Stimulated activated CD8-positive, alpha-beta memory T cell treated with anti-CD3 and anti-CD28 coated beads, Interleukin-2, amount 100 ng/mL, for 1 hour (primary cell): ENCODE measurements at places on chromosomes 11 and 22.

- DNase-seq, result no peak
These were observed 217.9 kb downstream of the DSCAML1 start for GRCh38 chr11:117579161-117579560.

- DNase-seq, result no peak
These were observed 86.4 kb downstream of the CDKN1C start for GRCh38 chr11:2798951-2799761.

- DNase-seq, result no peak
These were observed 90.3 kb downstream of the BLID start for GRCh38 chr11:122025757-122026156.

GRCh38 chr11:19474211-19474610, 233.5 kb upstream of the E2F8 start:
- DNase-seq, result no peak

DNA sequence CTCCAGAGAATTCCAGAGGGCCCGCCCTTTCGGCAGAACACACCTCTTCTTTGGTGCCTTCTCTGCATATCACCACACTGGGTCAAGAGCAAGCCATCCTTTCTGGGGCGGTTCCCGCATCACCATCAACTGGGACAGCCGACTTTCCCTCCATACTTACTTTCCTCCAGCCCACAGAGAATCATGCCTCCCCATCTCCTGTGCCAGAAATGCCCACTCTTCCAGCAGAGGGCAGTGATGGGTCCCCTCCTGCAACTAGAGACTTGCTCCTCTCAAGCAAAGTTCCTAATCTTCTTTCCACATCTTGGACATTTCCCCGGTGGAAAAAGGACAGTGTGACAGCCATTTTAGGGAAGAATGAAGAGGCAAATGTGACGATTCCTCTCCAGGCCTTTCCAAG, 157.7 kb downstream of the C11orf91 start:
- DNase-seq, result no peak

DNA sequence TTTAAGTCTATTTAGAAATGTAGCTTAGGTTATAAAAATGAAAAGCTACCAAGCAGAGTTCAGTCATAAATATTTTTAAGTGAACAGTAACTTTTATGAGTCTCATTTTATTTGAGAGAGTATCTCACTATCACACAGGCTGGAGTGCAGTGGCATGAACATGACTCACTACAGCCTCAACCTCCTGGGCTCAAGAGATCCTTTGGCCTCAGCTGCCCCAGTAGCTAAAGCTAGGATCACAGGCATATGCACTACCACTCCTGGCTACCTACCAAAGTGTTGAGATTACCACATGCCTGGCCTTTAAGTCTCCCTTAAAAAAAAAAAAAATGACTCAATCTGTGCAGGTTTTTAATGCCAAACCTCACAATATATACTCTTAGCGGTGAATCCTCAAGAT, 34.7 kb upstream of the CLNS1A start:
- DNase-seq, result no peak

- DNase-seq, result no peak
These were observed 436.9 kb downstream of the GUCY1A2 start for GRCh38 chr11:106581399-106581798.

DNA sequence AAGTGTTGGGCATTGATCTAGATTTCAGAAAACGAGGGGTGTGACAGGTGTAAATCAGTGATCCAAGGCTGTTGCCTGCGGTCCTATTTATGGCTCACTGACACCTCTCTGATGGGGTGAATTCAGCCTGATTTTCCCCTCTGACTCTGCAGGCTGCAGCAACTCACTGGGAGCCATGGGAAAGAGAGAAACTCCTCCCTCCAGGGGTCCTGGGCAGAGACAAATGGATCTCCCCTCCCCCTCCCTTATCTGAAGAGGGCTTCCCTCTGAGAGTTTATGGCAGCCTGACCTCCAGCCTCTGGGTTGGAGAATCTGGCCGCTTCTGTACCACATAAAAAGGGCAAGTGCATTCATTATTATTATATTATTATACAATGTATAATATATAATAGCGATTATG, 1.8 kb upstream of the PKNOX2 start:
- no peak for DNase-seq

- DNase-seq, result peak; percentile 9
These were observed at the start of gene DDX25 for GRCh38 chr11:125903711-125904659. TSS of gene DDX25 (plus strand) at chr11:125904508. CDS start at chr11:125904518, 10 bp downstream.

DNA sequence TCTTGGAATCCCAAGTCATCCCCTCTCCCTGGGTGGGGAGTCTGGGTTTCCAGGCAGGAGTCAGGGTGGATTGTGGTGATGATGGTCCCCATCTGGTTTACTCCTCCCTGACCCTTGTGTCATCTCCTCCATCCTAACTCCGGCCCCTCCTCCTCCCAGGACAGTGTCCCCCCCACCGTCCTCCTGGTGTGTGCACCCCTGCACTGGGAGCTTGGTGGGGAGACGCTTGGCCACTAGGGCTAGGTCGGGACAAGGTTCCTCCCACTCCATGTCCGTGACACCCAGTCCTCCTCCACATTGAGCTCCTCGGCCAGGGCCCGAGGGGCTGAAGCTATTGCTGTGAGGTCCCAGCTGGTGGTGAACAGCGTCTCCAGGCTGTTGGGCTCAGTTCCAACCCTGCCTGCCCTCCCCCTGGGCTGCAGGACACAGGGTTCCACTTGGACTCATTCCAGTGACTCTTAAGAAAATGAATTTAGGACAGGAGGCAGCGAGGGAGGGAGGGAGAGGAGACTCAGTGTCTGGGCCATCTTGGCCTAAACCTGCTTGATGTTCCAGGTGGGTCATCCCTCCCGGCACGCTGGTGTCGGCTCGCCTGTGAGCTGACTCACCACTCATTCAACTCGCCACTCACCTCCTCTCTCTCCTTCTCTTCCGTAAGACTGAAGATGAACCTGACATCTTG, 433.2 kb downstream of the TBC1D22A start:
- no peak for DNase-seq

GRCh38 chr11:60912851-60913528, 968 bp upstream of the TMEM109 start:
- DNase-seq, result no peak

- DNase-seq, result no peak
These were observed 22.0 kb downstream of the TAF1D start for GRCh38 chr11:93719310-93719709.

DNA sequence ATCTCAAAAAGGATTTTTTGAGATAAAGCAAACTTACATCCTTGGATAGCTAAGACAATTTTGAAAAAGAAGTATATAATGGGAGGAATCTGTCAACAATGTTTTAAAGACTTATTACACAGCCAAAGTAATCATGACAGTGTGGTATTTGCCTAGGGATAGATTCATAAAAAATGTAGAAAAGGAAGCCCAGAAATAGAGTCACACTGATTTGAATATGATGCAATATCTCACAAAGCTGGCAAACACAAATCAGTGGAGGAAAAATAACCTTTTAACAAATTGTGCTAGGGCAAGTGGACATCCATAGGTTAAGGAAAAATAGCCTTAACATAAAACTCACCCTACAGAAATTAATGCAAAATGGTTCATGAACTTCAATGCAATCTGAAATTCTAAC, 6.0 kb downstream of the XKR3 start:
- DNase-seq, result no peak

- no peak for DNase-seq
These were observed 1.8 kb downstream of the BET1L start for GRCh38 chr11:205221-206001.

- DNase-seq, result no peak
These were observed 64.6 kb downstream of the PPFIBP2 start for GRCh38 chr11:7578276-7578955.

DNA sequence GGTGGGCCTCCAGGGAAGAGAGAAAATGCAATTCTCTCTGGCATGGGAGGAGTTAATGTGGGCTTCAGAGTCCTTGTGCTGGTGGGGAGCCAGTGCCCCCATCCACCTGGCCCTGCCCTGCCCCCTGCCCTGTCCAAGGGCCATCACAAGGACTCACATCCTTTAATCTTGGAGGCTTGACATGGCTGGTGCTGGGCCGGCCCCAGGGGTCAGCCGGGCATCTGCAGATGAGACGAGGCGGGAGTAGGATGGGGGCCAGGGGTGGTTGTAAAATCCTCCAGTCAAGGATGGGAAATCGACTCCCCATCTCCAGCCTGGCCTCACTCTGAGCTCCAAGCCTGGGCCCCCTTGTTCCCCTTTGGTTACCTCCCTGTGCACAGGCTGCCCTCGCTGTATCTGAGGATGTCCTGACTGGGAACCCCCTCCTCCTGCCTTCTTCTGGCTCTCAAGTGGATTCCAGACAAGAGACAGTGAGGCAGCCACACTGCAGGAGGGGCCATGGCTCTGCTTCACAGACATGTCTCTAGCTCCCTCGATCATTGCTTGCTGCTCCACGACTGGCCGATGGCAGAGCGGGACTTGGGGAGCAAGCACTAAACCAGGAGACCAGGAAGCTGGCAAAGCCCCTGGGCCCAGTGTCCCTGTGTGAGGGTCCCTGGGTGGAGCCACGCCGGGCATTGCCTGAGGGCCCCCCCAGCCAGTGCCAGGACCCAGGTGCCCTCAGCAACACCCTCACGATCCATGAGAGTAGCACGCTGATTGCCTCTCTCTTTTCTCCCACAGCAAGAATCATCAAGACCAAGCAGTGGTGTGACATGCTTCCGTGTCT, 1120.5 kb downstream of the BRD1 start:
- no peak for DNase-seq

DNA sequence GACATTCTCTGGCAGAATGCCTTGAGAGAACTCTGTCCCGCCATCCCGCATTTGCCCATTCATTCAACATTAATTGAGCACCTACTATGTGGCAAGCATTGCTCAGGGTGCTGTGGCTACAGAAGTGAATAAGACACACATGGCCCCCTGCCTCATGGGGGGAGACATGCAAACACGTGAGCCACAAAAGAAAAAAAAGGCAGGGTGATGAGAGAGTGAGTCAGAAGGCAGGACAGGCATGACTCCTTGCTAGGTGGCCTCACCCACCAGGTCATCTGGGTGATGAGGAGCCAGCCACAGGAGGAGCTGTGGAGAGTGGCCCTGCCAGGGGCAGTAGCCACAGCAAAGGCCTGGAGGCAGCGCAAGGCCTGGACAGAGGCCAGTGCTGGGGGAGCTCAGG, 4.9 kb downstream of the CHRM4 start:
- DNase-seq, result no peak

DNA sequence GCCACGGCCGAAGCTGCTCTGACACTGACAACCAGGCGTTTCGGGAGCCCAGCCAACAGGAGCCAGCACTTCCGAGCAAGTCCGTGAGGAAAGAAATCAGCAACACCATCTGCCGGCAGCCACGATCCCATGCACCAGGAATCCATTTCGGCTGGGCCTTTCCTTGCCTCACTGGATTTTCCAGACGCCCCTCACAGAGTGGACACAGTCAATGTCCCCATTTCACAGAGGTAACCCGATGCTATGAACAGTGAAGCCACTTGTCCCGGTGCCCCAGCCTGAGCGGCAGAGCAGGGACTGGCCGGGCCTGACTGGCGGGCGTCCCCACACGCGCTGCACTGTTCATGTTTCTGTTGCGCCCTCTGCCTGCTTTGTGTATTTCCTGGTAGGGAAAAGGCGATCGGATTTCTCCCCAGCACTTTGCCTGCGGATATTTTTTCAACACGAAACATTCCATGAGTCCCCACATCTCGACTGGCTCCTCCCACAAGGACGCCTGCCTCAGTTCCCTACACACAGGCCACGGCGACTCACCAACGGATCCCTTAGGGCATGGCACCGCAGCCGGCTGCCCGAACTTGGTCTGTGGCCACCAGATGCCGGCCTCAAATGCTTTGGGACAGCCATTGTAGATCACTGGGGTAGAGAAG, 55.3 kb downstream of the TRMU start:
- DNase-seq, result no peak

GRCh38 chr11:66151273-66151672, 81.2 kb downstream of the PACS1 start:
- no peak for DNase-seq

GRCh38 chr11:101706541-101706940, 122.7 kb upstream of the TRPC6 start:
- DNase-seq, result no peak

DNA sequence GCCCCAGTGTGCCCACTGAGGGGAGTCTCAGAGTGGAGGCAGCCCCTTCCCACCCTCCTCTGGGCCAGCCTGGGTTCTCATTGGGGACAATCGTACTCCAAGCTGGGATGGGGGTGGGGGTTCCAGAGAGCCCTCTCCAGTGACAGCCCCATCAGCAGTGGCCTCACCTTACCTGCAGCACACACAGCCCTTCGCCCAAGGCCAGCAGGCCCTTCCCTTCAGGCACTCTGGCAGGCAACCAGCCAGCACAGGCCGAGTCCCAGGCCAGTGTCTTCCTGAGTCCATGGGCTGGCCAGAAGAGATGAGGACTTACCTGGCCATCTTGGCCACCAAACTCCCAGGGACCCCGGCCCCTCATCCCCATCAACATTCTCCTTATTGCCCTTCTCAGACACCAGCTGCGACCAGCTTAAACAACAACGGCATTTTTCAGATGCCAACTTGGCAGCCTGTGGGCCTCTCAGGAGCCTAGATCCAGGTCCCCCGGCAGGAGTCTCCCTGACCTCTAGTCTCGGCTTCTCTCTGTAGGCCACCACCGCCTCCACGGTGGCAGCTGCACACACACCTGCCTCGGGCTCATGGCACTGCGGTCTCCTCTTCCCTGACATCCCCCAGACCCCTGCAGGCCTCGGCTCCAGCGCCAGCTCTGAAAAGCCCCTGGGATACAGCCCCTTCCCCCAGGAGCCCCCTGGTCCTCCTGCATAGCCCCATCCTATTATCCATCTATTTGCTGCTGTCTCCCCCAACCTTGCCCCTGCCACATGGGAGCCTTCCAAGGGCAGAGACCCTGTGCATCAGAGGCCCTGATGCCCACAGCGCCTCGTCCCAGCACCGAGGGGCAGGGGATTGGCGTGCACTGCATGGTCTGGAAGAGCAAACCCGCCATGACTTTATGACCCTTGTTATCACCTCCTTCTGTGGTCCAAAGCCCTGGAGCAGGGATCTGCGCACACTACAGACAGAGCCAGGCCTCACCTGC, 111.2 kb upstream of the FGF3 start:
- no peak for DNase-seq

DNA sequence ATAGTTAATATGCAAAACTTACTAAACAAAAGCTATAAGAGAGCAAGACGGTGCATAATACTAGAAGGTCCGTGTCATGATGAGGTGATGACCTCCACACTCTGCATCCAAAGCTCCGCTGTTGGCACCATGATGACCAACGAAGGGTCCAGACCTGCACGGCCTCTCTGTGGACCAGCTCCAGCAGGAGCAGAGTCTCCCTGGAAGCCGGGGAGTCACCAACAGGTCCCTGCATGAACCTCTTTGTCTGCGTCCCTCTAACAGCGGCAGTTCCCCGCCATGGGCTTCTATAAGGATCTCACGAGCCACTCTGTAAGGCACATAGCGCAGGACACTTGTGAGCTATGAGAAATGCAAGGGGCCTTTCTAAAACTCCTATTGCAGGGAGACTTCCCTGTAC, 517.3 kb downstream of the BRD1 start:
- no peak for DNase-seq

GRCh38 chr22:50148991-50149721, 21.4 kb upstream of the PANX2 start:
- DNase-seq, result peak; percentile 53
